ENCODE measurements at places on chromosomes 12 and 14. TPM values are rescaled to one million over a fixed set of nuclear protein-coding genes. Genes with fewer than 3 reads are reported as not detected.

The RAB2B gene
- total RNA-seq = 22.0 TPM

The CMKLR1 gene
- 0.13 TPM for total RNA-seq

The LIN7A gene
- 0.13 TPM for total RNA-seq

The ANKRD9 gene
- total RNA-seq = 3.7 TPM

The ERO1A gene
- total RNA-seq = 32.1 TPM

The CHFR gene
- 32.6 TPM for total RNA-seq

The LYZ gene
- not detected for total RNA-seq

The DCN gene
- total RNA-seq = not detected

The TBPL2 gene
- total RNA-seq = not detected

The OTUB2 gene
- total RNA-seq = 0.64 TPM

The DDN gene
- 0.13 TPM for total RNA-seq

The HOXC10 gene
- not detected for total RNA-seq

The SMIM41 gene
- total RNA-seq = under 0.01 TPM

The HOXC4 gene
- total RNA-seq = not detected

The TCL1A gene
- not detected for total RNA-seq

The KLRD1 gene
- 0.13 TPM for total RNA-seq

The TTC8 gene
- 9.6 TPM for total RNA-seq

The KCNA1 gene
- total RNA-seq = under 0.01 TPM

The TUNAR gene
- total RNA-seq = not detected

The TAS2R8 gene
- not detected for total RNA-seq

The RND1 gene
- 6.1 TPM for total RNA-seq

The SIX6 gene
- not detected for total RNA-seq

The TCP11L2 gene
- total RNA-seq = 42.7 TPM

The RNASE3 gene
- total RNA-seq = not detected

The OR4E2 gene
- total RNA-seq = not detected

The EIF4B gene
- total RNA-seq = 834 TPM

The MEG3 gene
- total RNA-seq = 10.1 TPM

The RERGL gene
- total RNA-seq = not detected

The BMAL2 gene
- total RNA-seq = 31.8 TPM

The KICS2 gene
- 3.7 TPM for total RNA-seq

All from dermis microvascular lymphatic vessel endothelial cell (primary cell).